ENCODE measurements at places on chromosomes 2 and 18.
A peak's percentile ranks its signal among the peaks of the same experiment; 100 is the strongest.

DNA sequence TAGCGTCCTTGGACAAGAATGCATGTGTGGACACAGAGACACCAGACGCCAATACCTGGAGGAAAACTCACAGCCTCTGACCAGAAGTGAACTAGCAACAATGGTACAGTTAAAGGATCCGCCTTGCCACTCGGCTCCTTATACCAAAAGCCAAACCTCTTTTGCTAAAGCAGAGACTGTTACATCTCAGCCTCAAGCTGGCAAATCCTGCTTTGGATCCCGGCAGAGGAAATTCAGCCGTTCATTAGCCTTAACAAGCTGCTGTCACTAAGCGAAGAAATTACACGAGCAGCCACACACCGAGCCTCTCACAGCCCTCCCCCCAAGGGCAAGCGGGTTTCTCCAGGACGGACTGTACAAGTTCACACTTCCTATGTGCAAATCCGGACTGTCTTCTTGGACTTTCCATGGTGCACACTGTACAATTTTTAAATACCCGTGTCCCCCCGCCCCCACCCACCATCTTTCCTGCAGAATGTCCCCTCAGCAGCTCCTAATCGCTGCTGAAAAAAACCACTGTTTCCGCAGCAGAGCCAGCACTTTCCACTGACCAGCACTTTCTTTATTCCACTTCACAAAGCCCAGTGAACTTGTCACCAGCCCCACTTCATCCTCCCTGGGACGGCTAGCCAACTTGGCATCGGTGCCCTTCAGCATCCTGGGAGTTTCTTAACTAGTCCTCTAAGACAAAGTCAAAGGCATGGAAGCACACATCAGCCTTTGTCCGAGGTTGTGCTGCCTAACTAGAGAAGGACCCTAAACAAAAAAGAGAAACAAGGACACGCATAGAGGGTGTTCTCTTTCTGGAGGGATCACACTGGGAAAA lies 1.5 kb downstream of the KLF7 start:
- peak; percentile 79 for DNase-seq

DNA sequence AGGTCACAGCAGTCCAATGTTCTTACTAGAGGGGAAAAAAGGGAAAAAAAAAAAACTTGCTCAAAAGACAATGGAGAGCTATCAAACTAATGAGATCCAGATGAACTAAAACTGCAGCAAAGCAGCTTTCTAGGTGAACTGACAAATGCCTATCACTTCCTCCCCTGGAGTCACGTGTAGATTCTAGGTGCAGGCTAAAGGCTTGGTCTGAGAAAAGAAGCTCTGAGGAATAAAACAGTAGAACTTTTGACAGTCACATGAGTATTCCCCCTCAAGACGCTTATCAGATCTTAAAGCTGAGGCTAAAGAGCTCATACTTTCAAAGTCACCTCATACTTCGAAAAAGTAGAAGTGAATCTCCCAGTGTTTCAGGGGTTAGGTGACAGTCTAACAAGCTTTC lies 42.3 kb downstream of the SMAD2 start:
- no peak for DNase-seq

DNA sequence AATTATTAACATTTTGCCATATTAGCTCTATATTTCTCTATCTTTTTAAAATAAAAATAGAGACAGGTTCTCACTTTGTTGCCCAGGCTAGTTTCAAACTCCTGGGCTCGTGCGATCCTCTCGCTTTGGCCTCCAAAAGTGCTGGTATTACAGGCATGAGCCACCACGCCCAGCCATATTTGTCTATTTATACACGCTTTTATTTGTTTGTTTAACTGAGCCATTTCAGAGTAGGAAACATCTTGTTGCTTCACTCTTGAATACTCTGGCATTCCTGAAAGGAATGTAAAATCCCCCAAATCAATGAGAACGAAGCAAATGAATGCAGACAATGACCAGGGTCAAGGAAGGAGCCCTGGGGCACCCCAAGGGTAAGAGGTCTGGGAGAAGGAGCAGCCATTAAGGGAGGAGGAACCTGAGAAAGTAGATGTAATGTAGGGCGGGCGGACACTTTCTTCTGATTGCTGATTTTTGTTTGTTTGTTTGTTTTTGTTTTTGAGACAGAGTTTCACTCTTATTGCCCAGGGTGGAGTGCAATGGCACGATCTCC lies 31.7 kb upstream of the RAB1A start:
- no peak for DNase-seq

DNA sequence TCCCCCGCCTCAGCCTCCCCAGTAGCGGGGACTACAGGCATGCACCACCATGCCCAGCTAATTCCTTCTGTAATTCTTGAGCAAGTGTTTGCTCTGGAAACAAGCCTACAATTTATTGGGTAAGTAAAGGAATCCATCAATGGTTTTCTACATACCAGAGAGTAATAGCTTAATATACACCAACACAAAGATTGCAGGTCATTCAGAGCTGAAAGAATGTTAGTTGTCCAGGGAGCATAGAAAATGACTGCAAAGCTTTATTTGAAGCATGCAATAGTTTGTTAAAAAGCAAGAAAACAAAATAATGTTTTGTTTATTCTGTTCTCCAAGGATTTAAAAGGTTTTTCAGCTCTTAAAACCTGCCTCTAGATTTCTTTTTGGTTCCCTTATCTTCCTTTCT lies 5.6 kb downstream of the IDH1 start:
- no peak for DNase-seq

DNA sequence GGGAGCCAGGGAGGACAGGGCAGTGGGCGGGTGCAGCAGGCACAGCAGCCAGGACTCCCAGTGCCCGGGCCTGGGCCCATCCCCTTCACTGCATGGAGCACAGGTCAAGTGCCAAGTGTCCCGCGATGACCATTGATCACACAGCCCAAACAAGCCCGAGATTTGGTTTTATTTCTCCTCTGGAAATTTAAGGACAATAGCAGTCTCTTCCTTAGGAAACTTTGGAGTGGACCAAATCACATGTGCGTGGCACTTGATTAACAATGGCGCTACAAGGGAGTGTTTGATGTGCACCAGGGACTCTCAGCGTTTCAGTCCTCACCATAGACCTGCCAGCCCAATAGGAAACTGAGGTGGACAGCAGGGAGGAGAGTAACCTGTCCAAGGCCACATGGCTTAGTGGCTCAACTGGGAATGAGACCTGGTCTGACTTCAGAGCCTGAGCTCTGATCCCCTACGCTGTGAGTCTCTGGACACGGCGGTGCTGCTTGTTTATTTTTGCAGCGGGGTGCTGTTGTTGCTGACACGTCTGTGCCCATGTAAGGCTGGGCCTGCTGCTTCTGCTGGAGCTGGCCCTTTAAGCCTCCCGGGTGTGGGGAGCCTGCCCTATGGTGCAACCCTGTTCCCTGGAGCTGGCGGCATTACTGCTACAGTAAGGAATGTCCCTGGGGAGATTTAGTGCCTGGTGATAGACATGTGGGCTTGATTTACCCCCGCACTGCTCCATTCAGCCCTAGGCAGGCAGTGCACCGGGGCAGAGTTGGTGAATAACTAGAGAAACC lies 194.2 kb downstream of the INHBB start:
- DNase-seq: peak; percentile 82

GRCh38 chr2:235191978-235192377 lies 240.2 kb downstream of the SH3BP4 start:
- peak; percentile 56 for DNase-seq

DNA sequence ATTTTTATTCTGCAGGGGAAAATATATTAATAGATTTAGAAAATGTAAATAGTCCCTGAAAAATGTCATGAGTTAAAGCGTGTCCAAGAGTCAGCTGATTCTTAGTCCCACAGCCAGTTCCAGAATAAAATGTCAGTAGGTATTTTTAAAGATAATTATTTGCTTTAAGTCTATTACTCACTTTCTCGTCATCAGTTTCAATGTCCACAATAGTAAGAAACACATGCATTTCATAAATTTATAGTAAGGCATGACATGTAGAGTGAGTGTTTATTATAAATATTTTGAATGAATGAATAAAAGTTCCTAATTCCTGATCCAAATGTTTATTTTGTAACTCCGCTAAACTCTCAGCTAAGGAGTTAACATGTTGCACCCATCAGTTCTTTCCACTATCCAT lies 1044.0 kb upstream of the PIK3C3 start:
- DNase-seq: no peak

DNA sequence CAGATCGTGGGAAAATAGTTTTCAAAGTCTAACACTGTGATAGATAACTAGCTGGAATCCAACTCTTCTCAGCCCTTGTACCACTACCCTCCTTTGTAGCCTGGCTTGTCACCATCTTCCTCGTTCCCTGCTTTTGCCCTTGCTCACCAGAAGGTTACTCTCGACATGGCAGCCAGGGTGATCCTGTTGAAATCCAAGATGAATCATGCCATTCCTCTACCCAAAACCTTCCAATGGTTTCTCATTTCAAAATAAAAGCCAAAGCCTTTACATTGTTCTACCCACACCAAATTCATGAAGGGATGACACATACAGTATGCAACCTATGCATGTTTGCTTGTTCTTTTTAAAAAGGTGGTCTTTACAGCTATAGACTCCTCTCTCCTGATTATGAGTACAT lies 45.7 kb downstream of the STAT4 start:
- DNase-seq: no peak

DNA sequence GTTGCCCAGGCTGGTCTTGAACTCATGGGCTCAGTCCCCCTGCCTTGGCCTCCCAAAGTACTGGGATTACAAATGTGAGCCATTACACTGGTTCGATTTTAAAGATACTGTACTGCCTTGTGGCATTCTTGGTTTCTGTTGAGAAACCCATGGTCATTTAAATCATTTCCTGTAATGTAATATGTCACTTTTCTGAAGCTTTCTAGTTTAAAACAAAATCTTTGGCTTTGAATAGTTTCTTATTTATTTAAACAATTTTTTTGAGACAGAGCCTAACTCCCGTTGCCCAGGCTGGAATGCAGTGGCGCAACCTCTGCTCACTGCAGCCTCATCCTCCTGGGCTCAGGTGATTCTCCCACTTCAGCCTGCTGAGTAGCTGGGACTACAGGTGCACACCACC lies 8.9 kb downstream of the ZNF512 start:
- no peak for DNase-seq

- no peak for DNase-seq
Measured at GRCh38 chr18:61549416-61549815, 216.2 kb downstream of the CDH20 start.

- no peak for DNase-seq
Measured at GRCh38 chr2:202762556-202762955, 109.0 kb downstream of the ICA1L start.

DNA sequence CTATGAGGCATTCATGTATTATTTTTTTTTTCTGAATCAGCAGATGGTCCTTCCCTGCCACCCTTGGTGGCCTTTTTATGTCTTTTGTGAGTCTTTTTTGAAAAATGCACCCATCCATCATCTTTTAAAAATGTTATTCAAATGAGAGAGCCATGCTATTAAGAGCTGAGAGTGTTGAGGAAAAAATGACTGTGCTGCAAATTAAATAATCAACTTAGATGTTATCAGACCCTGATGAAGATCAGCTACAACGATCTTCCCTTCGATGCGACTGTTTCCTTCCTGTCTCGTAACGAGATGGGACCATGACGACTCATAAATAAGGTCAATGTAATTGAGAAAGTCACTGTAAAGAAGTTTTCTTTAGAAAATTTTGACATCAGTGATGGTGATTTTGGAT lies 44.4 kb downstream of the TRIB2 start:
- DNase-seq: no peak

DNA sequence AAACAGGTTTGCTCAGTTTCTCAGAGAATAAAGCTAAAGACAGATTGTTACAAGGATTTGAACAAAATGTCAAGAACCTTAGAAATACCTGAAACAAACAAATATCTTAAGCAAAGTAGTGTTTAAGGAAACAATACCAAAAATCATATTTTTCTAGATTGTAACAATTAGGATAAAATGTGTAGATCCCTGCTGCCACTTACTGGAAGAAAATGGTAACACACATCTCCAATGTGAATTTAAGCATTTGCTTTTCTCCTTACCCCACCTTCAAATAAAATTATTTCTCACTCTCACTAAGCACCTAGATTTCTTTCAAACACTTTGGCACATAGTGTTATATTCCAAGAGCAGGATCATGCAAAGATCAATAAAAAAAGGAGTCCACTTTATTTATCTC lies 34.9 kb downstream of the SUCLG1 start:
- no peak for DNase-seq

DNA sequence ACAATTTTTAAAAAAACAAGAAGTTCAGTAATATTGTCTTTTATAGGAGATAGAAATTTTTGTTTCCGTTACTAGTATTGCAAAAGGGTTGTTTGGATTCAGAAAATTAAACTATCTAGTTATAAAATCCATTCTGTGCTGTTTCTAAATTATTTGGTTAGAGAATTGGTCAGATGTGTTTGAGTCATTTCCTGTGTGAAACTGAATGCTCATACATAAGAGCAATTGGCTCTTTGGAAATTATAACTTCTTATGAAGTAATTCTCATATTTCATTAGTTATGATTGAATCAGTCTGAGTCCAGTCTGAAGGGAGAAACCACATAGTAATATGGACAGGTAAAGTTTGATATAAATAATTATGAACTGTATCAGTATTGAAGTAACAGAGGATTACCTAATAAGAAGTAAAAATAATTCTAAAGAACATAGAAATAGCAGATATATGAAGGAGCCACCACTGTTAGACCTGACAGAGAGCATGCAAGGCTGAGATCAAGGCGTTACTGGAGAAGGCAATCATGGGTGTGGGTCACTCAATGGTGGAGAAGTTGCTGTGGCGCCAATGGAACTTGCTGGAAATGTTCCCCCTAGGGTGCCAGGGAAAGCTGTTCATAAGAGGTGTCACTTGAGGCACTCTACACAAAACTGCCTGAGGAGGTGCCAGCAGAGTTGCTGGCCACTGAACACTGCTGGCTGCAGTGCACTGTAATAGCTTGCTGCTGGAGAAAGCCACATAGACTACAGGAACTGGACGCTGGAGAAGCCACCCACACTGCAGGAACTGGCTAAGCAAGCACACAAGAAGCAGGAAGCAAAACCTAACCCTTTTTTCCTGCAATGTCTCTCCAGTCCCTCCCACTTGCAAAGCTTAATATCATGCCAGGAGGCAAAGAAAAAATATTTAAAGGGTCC lies 18.0 kb upstream of the FAP start:
- peak; percentile 68 for DNase-seq
